ENCODE measurements at places on chromosomes 11 and 22.

- DNase-seq, result peak; percentile 73
Measured at GRCh38 chr22:31346255-31346732, at the start of gene PATZ1. PATZ1 (minus strand) TSS chr22:31346346; CDS start chr22:31345602, 744 bp downstream.

GRCh38 chr11:94224078-94224477 is 80.3 kb upstream of the IZUMO1R start:
- DNase-seq, result no peak

- DNase-seq, result no peak
Measured at GRCh38 chr11:119501777-119502405, 78.9 kb upstream of the THY1 start.

DNA sequence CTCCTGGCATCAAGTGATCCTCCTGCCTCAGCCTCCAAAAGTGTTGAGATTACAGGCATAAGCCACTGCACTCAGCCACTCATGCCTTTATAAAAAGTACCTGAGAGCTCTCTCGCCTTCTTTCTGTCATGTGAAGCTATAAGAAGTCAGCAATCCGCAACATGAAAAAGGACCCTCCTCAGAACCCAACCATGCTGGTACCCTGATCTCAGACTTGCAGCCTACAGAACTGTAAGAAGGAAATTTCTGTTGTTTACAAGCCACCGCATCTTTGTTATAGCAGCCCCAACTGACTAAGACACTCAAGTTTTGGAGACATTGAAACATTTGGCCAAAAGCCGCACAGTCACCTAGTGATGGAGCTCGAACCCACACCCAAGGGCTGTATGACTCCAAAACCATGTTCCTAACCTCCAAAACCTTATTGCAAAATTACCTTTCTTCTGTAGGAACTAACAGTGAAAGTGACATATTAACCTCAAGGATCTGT is 8.9 kb downstream of the PACSIN2 start:
- no peak for DNase-seq

- no peak for DNase-seq
Measured at GRCh38 chr11:1209371-1210057, 13.4 kb upstream of the MUC5B start.

GRCh38 chr11:61544466-61544865 is 35.9 kb downstream of the LRRC10B start:
- no peak for DNase-seq

GRCh38 chr22:40240686-40241085 is 63.0 kb downstream of the TNRC6B start:
- DNase-seq, result no peak

DNA sequence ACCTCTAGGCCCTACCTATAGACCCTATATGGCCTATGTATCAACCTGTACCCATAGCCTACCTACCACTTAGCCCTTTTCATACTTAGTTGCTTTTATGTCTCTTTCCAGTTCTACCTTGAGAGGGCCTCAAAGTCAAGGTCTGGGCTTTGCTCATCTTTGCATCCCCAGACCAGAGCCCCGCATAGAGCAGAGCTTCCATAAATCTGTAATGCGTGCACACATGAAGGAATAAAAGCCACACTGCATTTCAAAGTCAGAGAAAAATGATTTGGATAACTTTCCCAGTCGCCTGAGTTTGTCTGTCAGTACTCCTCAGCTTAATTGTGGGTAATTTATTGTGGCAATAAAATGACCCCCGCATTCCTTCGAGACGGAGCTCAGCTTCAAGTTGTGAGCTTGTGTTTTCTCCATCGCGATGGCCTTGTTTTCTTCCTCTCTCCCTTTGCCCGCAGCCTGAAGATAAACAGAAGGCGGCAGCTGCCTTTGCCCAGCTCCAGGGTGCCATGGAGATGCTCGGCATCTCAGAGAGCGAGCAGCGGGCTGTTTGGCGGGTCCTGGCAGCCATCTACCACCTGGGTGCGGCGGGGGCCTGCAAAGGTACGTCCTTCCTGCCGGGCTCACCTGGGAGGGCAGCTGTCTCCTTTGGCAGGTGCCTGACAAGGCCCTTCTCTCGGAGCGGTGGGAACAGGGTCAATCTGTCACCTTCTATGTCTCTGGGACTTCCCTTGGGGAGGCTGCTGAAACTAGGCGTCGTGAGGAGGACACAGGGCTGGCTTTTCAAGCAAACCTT is 55.7 kb downstream of the MYO18B start:
- no peak for DNase-seq

- DNase-seq, result no peak
Measured at GRCh38 chr11:67657300-67657699, 6.8 kb upstream of the ACY3 start.

DNA sequence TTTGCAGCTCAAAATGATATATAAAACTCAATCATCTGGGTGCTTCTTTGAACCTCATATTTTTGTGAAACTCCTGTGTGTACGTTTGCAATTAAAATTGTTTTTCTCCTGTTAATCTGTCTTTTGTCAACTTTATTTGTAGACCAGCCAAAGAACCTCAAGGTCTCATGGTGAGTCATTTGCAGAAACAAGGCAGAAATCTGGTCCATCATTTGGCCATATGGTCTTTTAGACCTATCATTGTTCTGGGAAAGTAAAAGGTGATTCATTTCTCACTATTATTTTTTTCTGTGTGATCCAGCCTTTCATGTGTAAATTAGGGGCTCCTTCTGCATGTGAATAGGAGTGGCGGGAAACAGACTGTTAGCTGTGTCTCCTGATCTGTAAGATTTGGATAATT is 399.1 kb upstream of the DDI1 start:
- DNase-seq, result no peak

DNA sequence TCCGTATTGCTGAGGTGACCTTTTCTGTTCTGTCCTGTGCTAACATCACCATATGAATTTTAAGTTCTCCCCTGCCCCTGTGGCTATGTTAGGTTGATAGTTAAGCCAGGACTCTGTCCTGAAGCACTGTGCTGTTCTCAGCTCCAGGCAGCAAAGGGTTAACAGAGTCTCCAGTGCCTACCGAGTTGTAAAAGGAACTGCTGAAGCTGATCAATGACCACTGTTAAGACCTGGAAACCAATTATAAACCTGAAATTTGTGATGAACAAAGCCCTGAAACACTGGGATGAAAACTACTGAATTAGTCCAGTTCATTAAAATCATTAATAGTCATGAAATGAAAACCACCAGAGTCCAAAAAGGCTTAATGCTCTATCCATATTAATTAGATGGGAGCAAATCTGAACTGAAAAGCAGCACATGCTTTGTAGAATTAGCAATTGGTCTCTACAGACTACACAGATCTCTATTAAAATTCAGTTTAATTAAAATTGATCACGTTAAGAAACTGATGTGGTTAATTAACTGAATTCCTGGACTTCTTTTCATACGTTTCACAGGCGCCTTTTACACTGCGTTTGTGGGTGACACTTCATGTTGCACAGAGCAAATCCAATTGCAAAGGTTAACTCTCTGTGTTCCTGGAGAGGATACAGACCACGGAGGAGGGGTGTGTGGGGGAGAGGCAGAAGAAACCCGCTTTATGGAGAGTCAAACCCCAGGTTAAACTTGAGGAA is 188.5 kb upstream of the MPPED2 start:
- DNase-seq, result no peak

DNA sequence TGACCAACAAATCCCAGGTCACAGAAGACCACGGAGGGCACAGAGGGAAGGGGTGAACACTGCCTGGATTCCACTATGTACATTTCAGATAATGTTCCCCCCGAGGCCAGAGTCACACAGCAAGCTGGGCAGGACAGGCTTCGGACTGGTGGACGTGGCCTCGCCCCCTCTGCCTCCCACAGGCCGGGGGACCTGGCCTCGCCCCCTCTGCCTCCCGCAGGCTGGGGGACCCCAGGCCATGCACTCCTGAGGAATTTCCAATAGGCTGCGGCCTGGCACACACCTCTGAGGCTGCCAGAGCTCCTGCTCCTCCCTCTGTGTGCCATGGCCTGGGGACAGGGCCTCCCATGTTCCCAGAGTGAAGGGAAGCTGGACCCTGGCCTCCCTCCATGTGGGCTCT is 1352.8 kb downstream of the BRD1 start:
- DNase-seq, result no peak

GRCh38 chr22:48850658-48851287 is 976.9 kb downstream of the BRD1 start:
- DNase-seq, result no peak

DNA sequence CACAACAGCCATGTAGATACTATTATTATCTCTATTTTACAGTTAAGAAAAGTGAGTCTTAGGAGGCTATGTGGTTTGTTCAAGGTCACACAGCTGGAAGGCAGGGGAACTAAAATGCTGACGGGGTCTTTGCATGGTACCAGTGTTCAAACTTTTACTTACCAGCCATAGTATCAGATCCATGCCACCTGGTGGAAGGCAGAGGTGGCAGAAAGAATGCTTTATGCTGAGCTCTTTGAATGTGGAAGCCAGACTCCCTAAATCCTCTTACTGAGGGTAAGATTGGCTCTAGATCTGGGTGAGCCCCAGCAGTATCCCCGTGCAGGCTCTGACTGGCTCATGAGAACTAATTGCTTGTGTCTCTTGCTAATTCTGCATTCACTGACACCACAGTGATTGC is 54.3 kb upstream of the NAV2 start:
- no peak for DNase-seq

GRCh38 chr11:13462311-13462900 is 616 bp downstream of the BTBD10 start:
- peak; percentile 41 for DNase-seq

DNA sequence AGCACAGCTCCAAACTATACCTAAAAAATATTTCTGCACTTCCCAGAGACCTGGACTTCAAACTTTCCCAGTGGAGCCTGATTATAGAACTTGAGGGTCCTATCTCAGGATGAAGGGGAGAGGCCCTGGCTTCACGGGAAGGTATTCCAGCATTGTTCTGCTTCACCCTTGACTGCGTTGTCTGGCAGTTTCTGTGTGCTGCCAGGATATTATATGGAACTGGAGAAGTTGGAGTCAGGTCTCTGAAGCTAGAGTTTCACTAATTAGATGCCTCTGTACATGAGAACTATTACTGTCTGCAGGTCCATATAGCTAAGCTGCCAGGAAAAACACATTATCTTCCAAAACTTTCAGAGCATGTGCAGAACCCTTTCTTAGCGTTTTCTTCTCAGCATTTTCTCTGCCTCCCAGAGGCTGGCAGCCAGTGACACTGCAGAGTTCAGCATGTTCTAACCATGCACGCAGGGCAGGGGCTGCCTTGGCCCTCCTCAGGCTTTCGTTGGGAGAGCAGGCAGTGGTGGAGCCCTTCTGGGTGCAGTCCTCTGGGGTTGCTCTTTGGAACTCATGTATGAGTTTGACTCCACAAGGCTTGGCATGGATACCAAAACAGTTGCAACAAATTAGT is 99.3 kb downstream of the CWC15 start:
- no peak for DNase-seq

DNA sequence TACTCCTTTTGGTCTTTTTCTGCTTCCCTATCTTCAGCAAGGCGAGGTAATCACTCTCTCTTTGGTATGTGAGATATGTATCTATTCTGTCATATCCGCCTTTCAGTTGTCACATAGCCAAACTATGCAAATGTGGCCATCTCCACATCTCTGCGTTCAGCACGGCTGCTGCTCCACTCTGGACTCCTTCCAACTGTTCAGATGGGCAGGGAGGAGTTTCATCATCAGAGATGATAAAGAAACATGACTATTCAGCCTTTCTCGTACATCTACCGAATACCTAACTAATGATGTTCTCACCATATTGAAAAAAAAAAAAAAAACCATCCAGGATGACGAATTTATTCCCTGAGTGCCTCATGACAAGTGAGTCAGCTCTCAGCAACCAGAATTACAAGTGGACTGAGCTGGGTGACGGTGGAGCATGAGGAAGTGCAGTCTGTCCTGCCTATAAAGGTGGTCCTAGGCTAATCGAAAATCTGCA is 899.6 kb downstream of the OPCML start:
- no peak for DNase-seq

- DNase-seq, result no peak
Measured at GRCh38 chr22:34917239-34917638, 148.7 kb upstream of the ISX start.

DNA sequence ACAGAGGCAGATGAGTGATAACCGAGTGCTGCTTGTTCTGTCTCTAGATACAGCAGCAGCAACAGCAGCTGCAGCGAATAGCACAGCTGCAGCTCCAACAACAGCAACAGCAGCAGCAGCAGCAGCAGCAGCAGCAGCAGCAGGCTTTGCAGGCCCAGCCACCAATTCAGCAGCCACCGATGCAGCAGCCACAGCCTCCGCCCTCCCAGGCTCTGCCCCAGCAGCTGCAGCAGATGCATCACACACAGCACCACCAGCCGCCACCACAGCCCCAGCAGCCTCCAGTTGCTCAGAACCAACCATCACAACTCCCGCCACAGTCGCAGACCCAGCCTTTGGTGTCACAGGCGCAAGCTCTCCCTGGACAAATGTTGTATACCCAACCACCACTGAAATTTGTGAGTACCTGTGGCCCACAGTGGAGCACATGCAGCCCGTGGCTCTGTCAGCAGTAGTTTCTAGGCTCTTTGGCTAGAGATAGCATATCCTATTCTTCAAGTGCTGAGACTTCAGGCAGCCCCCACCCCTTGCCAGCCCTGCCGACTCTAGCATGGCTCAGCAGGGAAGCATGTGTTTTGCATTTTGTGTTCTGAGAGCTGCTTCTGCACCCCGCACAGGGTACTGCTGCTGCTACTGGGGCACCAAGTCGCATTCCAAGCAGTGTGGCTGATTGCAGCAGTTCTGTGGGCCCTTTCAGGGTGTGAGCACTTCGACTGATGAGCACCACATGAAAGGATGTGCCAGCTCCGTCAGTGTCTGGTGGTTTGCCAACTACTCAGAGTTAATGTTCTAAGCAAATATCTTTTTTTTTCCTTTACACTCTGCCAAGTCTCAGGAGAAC is 59.2 kb downstream of the MED15 start:
- no peak for DNase-seq

DNA sequence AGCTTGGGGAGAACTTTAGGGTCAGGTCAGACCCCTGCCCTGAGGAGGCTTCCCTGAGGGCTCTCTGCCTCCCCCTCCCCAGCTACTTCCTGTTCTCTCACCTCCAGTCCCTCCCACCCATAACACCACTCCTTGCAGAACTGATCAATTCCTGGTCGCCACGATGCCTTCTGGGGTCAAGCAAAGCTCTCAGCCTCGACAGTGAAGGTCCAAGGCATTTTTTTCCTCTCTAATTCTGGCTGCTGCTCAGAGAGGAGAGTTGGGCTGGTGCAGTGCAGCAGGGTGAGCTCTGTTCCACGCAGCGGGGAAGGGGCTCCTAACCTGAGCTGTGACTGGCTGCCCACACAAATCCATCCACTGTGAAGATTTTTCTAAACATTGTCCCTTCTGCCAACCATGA is 628.4 kb downstream of the BRD1 start:
- DNase-seq, result no peak

GRCh38 chr11:120261931-120262330 is 22.0 kb downstream of the POU2F3 start:
- no peak for DNase-seq

- peak; percentile 57 for DNase-seq
Measured at GRCh38 chr11:62108017-62108750, 15.6 kb upstream of the INCENP start.
